Stimulated activated CD4-positive, alpha-beta T cell treated with anti-CD3 and anti-CD28 coated beads, Interleukin-2, amount 100 ng/mL, for 24 hours (primary cell): ENCODE measurements at places on chromosomes 1 and 21.

DNA sequence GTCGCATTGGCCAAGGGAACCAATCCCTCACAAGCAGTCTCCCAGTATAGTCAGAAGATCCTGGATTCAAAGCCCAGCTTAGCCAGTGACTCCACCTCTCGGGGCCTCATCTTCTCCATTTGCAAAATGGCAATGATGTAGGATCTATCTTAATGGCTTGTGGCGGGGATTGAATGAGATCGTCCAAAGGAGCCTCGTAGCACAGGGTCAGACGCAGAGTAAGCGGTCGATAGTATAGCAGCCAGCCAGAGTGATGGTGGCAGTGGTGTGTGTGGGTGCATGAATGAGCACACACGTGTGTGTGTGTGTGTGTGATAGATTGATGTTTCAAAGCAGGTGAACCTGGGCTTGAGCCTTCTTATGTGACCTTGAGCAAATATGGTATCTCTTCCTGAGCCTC is 79.8 kb upstream of the WNT4 start:
- no peak for DNase-seq

DNA sequence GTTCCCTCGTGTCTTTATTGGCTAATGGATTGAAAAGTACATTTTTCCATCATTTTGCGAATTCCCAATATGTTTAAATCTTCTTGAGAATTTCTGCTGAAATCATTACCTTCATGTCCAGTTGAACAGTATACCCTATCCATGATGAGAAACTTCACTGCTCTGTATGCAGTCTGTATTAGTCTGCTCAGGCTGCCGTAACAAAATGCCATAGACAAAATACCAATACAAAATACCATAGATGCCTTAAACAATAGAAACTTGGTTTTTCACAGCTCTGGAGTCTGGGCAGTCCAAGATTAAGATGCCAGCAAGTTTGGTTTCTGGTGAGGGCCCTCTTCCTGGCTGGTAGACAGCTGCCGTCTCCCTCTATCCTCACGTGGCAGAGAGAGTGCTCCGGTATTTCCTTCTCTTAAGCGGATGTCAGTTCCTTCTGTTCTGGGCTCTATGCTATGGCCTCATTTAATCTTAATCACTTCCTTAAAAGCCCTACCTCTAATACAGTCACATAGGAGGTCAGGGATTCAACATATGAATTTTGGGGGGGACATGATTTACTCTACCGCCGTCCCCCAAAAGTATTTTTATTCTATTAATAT is 27.0 kb downstream of the CXADR start:
- no peak for DNase-seq

- no peak for DNase-seq
These were observed 2.0 kb upstream of the OR2AK2 start for GRCh38 chr1:247962911-247963588.

DNA sequence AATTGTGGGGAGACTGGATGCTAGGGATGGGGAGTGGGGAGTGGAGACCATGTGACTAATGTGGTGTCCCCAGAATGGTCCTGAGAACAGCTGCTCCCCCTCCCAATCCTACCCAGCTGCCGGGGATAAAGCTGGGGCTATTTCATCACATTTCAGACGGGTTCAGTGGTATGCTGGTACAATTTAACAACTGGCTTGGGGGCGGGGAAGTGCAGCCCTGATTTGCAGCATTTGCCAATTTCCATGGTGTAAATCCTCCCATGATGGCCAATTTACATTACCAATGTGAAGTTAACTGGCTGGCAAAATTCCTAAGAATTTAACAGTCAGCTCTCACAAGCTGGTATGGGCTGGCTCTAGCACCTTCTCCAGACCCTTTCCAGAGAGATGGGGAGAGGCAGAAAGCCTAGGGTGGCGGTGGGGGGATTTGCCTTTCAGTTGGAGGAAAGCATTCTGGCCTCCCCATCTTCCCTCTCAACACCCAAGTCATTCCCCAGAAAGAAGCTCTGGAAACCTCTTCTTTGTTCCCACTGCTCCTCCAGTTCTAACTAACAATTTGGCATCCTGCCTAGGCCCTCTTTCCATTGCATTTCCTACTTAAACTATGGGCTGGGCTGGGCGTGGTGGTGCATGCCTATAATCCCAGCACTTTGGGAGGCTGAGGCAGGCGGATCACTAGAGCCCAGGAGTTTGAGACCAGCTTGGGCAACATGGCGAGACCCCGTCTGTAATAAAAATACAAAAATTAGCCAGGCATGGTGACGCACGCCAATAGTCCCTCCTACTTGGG is 11.3 kb upstream of the ADGRB2 start:
- no peak for DNase-seq

DNA sequence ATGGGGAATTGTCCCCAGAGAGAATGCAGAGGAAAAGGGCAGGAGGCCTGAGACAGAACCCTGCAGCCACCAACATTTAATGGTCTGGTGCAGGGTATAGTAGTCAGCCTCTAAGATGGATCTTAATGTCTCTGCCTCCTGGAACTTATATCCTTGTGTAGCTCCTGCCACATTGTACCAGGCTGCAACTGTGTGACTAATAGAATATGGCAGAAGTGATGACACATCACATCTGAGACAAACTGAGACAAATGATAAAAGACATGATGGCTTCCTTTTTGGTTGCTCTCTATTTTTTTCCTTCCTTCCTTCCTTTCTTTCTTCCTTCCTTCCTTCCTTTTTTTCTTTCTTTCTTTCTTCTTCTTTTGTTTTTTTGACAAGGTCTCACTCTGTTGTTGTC is 37.1 kb upstream of the CYP4B1 start:
- DNase-seq: no peak

DNA sequence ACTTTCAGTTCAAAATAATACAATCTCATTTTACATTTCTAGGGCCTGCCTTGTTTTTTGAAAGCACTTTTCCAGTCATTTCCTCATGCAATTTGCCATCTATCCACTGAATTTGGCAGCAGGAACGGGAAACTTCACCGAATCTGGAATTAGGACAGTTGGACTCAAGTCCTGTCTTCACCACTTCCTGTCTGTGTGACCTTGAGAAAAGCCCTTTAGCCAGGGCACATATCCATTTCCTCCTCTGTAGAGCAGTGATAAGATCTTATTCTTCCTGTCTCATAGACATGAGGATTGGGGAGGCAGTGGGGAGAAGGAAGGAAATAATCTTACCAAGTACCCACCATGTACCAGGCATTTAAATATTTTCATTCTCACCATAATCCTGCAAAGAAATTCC is 12.0 kb downstream of the VAV3 start:
- no peak for DNase-seq

DNA sequence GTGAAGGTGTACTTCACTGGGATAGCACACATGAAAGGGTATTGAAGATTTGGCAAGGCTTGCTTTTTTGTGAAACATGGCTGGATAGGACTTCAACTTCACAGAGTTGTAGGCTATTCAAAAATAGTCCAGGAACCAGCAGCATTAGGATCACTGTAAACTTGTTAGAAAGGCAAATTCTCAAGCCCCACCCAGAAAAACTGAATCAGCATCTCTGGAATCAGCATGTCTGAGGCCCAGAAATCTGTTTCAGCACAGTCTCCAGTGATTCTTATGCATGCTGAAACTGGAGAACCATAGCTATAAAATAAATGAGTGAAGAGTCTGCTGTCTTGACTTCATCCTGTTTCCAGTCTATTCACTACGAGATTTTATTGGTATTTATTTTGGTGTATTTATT is 8.1 kb upstream of the KRTAP21-3 start:
- no peak for DNase-seq

- no peak for DNase-seq
These were observed 54.7 kb downstream of the SLC37A1 start for GRCh38 chr21:42568376-42568775.

DNA sequence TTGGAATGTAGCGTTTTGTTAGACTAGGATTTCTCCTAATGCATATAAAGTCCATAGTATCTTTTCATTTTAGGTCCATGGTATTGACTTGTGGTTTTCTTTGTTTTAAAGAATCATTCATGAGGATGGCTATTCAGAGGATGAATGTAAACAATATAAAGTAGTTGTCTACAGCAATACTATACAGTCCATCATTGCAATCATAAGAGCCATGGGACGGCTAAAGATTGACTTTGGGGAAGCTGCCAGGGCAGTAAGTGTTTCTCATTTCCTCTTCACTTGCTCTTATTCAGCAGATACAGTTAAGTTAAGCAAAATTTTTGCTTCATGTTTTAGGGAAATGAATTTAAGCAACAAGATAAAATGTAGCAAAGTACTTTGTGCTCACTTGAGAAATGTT is 25.4 kb downstream of the GNAI3 start:
- no peak for DNase-seq

GRCh38 chr1:225484657-225485214 is 56.9 kb upstream of the LBR start:
- no peak for DNase-seq

DNA sequence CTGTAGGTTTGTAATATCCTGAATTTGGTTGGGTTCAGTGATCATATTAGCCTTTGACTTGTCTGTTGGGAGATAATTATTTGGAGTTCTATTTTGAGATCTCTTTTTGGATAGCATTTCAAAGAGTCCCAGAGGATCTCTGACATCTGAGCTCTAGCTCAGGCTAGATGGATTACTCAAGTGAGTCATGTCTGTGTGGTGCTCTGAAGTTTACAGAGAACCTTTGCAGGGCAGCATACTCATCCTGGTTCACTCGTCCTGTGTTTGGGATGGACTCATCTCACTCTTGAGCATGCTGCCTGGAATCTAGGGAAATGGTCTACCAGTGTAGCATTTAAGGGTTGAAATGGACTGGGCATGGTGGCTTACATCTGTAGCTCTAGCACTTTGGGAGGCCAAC is 29.4 kb upstream of the BMP8A start:
- no peak for DNase-seq

GRCh38 chr1:167082511-167083027 is 7.6 kb downstream of the GPA33 start:
- no peak for DNase-seq

DNA sequence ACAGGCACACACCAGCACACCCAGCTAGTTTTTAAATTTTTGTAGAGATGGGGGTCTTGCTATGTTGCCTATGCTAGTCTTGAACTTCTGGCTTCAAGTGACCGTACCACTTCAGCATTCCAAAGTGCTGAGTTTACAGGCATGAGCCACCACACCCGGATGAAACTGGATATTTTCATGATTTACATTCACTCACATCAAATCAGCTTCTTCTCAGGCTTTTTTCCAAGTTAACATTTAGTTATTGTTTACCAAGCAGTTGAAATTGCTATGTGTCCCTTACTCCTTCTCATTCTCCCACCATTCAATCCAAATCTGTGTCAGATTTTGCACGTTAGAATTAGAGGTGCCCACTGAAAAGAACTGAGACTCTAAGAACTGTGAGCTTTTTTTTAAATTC is 18.4 kb downstream of the RIT1 start:
- no peak for DNase-seq

- DNase-seq: no peak
These were observed 63.6 kb downstream of the MYOM3 start for GRCh38 chr1:24048205-24048869.

DNA sequence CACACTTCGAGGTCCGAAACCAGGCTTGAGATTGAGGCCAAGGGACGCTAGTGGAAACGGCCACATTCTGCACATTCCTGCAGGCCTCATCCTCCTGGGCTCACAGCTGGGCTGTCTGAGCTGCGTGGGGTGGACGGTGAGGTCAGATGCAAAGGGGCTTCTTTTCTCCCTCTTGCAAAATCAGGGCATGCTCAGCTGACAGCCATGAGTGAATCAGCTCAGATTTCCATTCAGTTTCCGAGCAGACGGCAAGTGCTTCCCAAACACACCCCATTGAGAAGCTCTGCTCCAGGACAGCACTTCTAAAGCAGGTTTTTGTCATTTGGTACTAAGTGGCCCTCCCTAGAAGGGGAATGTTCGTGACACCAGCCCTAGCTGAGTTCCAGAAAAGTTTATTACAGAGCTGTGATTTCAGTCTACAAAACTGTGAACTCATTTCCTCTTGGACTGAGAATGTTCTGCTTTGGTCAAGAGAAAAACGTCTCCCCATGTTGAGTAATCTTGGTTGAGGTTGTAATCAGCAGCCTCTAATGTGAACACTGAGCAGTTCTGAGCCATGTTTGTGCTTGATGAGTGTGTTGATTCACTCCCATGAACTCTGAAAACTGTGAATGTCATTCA is 10.0 kb downstream of the PDPN start:
- no peak for DNase-seq

- peak; percentile 55 for DNase-seq
These were observed 14.2 kb upstream of the ADORA3 start for GRCh38 chr1:111517469-111518225.

DNA sequence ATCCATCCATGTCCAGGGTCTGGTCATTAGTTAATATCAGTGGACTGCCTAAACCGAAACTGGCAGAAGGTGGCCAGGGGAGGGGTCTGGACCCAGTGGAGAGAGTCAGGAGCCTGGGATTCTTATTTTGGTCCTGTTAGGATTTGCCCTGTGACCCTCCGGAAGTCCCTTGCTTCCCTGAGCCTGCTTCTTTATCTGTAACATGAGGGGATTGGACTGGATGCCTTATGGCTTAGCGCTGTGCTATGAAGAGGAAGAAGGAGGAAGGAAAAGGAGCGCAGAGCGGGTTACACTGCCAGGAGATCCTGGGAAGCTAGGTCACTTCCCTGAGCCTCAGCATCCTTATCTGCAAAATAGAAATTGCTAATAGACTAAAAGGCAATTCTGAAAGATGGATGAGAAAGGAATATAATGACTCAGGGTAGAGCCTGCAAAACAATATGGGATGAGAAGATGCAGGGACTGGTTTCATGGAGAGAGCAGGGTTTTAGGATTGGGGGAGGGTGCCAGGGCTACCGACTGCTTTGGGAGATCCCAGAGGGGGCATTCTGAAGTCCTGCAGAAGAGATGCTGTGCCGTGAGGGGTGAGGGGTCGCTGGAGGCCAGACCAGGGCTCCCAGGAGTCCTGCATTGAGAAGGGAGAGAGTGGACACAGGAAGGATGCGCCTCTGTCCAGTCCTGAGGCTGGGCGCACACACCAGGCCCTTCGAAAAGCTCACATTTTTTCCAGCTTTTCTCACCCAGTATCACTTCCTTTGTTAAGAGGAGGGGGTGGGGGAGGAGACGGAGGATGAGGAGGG is 460 bp upstream of the ADORA1 start:
- no peak for DNase-seq

- DNase-seq: no peak
These were observed 1.2 kb downstream of the KDM4A start for GRCh38 chr1:43651188-43651587.

- peak; percentile 79 for DNase-seq
These were observed 43.7 kb downstream of the KIF21B start for GRCh38 chr1:200979574-200980451.

DNA sequence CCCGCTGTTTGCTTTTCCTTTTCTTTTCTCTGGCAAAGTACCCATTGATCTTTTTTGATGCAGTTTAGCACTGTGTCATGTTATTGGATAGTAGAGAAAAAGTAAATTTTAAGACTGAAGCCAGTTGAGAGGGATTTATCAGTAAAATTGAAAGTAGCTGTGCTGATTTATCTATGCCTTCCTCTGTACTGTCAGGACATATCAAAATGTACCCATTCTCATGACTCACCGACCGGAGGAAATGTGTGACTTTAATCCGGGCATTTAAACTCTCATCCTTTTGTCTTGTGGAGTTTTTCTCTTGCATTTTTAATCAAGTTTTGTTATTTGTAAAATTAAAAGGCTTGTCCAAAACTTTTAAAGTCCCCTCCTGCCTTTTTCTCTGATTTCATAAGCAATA is 276.6 kb upstream of the FMN2 start:
- no peak for DNase-seq

- no peak for DNase-seq
These were observed 8.6 kb downstream of the AVPR1B start for GRCh38 chr1:206108635-206109034.
